ENCODE measurements at places on chromosomes 13 and 19. TPM values are rescaled to one million over a fixed set of nuclear protein-coding genes. Genes with fewer than 3 reads are reported as not detected.

GRCh38 chr19:17237747-17238706 lies 7.7 kb downstream of the NR2F6 start:
- DNase-seq, result no peak
- peaks cover 21% of the 10 kb centered on the region for H3K4me1 ChIP-seq
- H3K27ac ChIP-seq, result no peak overlapping the region
- no peaks in the 10 kb centered on the region for H3K36me3 ChIP-seq
- no peak overlapping the region for H3K4me3 ChIP-seq
- H3K27me3 ChIP-seq, result no peaks in the 10 kb centered on the region

Gene OBI1
- 12.3 TPM for total RNA-seq

DNA sequence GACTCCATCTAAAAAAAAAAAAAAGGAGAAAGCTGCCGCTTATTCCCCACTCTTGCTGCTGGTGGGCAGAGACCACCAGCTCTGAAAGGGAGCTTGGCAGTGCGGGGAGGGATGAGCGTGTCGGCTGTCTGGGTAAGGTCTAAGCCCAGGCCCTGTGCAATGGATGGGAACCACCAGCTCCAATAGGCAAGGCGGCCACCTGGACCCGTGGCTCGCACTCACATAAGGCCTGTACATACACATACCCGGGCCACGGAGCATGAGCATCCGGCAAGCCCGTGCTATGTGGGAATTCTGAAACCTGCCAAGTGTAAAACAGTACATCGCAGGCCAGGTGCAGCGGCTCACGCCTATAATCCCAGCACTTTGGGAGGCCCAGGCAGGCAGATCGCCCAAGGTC lies 56.6 kb upstream of the USE1 start:
- peaks cover 75% of the 10 kb centered on the region for H3K36me3 ChIP-seq
- no peak for DNase-seq
- no peaks in the 10 kb centered on the region for H3K27me3 ChIP-seq
- H3K4me3 ChIP-seq, result no peak overlapping the region
- no peak overlapping the region for H3K27ac ChIP-seq

DNA sequence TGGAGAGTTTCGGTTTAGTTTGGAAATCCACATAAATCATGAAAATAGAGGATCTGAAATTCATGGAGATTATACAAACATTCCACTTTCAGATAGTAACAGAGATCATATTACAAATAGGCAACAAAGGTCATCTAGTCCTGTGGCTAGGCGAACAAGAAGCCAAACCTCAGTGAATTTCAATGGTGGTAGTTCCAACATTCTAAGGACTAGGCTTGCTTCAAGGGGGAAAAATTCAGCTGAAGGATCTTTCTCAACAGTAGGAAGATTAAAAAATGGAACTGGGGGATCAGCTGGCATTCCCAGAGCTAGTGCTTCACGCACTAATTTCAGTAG lies 47.0 kb downstream of the FOXO1 start:
- H3K4me3 ChIP-seq, result no peak overlapping the region
- no peaks in the 10 kb centered on the region for H3K27me3 ChIP-seq
- H3K27ac ChIP-seq, result peak overlapping the region; percentile 32
- no peaks in the 10 kb centered on the region for H3K36me3 ChIP-seq

GRCh38 chr19:16856091-16856490 lies 26.9 kb downstream of the SIN3B start:
- peaks cover 9% of the 10 kb centered on the region for H3K36me3 ChIP-seq
- no peak overlapping the region for H3K27ac ChIP-seq
- H3K4me3 ChIP-seq, result no peak overlapping the region
- no peaks in the 10 kb centered on the region for H3K27me3 ChIP-seq
- DNase-seq, result no peak
- no peaks in the 10 kb centered on the region for H3K4me1 ChIP-seq

DNA sequence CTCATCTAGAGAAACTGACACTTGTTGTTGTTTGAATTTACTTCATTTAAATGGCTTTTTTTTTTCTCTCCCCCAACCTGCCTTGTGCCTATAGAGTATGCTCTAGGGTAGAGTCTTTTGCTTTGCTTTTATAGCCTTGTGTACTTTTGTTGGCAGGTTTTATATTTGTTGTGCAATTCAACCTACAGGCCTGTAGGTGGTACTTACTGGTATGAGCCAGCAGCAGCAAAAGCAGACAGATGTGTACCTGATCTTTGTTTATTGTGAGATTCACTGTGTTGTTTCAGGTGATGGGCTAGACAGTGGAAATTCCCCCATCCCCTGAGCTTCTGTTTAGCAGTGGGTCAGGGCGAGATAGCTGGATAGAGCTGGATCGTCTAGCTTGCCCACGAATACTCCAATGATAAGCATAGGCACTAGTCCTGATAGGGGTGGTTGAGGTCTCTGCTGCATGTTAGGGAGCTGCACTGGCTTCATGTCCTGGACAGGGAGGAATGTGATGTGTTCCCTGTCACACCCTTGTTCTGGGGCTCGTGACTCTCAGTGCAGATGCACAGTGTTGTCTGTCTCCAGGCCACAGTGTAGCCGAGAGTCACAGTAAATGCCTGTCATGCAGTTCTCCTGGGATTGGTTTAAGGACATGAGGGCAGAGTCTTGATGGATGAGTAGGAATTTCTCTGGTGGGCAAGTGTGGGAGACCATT lies 21.3 kb downstream of the DNAJC3 start:
- H3K27me3 ChIP-seq, result no peaks in the 10 kb centered on the region
- peaks cover 5% of the 10 kb centered on the region for H3K4me1 ChIP-seq
- no peak overlapping the region for H3K27ac ChIP-seq
- no peaks in the 10 kb centered on the region for H3K36me3 ChIP-seq
- DNase-seq, result no peak

- no peak overlapping the region for H3K27ac ChIP-seq
- H3K4me3 ChIP-seq, result no peak overlapping the region
- no peak for DNase-seq
- H3K4me1 ChIP-seq, result no peaks in the 10 kb centered on the region
Observed at GRCh38 chr19:23285948-23286347, 35.8 kb upstream of the ZNF724 start.

- H3K27ac ChIP-seq, result no peak overlapping the region
- DNase-seq, result no peak
- H3K36me3 ChIP-seq, result peaks cover 34% of the 10 kb centered on the region
- H3K4me3 ChIP-seq, result no peak overlapping the region
- H3K27me3 ChIP-seq, result no peaks in the 10 kb centered on the region
Observed at GRCh38 chr19:13963603-13964105, 11.3 kb downstream of the DCAF15 start.

- peak overlapping the region; percentile 67 for H3K4me3 ChIP-seq
- H3K27me3 ChIP-seq, result no peaks in the 10 kb centered on the region
- peaks cover 8% of the 10 kb centered on the region for H3K4me1 ChIP-seq
- DNase-seq, result no peak
Observed at GRCh38 chr19:44747739-44748425, 626 bp upstream of the BCL3 start.

GRCh38 chr19:4709440-4710280 lies 14.0 kb downstream of the DPP9 start:
- H3K27me3 ChIP-seq, result no peaks in the 10 kb centered on the region
- DNase-seq, result no peak
- H3K36me3 ChIP-seq, result peaks cover 56% of the 10 kb centered on the region
- H3K4me3 ChIP-seq, result no peak overlapping the region
- peak overlapping the region; percentile 31 for H3K27ac ChIP-seq

DNA sequence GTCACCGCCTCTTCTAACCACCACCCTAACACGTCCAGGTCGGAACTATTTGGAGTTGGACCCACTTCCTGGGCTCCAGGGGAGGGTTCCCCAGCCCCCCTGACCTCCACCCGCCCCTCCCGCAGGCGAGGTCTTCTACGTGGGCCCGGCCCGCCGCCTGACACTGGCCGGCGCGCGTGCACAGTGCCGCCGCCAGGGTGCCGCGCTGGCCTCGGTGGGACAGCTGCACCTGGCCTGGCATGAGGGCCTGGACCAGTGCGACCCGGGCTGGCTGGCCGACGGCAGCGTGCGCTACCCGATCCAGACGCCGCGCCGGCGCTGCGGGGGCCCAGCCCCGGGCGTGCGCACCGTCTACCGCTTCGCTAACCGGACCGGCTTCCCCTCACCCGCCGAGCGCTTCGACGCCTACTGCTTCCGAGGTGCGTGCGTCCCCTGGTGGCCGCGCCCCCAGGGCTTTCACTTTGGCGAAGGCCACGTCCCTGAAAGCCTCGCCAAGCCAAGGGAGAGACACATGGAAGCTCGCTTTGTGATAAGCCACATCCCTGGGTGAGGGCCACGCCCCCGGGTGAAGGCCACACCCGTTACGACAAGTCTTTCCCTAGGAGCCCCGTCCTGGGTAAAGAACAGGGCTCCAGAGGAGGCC lies 13.2 kb downstream of the NCAN start:
- no peaks in the 10 kb centered on the region for H3K36me3 ChIP-seq
- H3K27ac ChIP-seq, result no peak overlapping the region
- H3K4me1 ChIP-seq, result peaks cover 11% of the 10 kb centered on the region
- H3K27me3 ChIP-seq, result peaks cover 45% of the 10 kb centered on the region

Gene ZNF547
- 4.8 TPM for total RNA-seq

- H3K27me3 ChIP-seq, result no peaks in the 10 kb centered on the region
- no peak overlapping the region for H3K27ac ChIP-seq
- H3K4me1 ChIP-seq, result no peaks in the 10 kb centered on the region
- DNase-seq, result no peak
Observed at GRCh38 chr13:94061301-94061700, 418.2 kb downstream of the DCT start.

DNA sequence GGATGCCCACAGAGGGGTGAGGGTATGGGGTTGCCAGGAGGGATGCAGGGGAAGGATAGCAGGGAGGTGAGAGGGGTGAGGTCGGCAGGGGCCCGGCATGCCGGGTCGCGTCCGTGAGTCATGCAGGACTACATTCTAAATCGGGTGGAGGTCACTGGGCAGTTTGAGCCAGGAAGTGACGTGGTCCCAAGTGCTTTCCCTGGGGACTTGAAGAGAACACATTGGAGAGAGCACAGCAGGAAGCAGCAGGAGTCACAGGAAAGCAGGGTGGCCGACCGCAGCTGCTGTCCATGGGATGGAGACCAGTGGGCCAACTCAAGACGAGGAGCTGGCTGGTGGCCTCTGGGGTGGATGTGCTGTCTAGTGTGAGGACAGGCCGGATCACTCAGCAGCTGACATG lies 92.0 kb upstream of the WASF3 start:
- no peak overlapping the region for H3K4me3 ChIP-seq
- H3K27ac ChIP-seq, result no peak overlapping the region
- no peaks in the 10 kb centered on the region for H3K4me1 ChIP-seq
- peaks cover 24% of the 10 kb centered on the region for H3K27me3 ChIP-seq

- H3K27me3 ChIP-seq, result no peaks in the 10 kb centered on the region
- no peak overlapping the region for H3K27ac ChIP-seq
- H3K36me3 ChIP-seq, result no peaks in the 10 kb centered on the region
- DNase-seq, result no peak
- H3K4me1 ChIP-seq, result no peaks in the 10 kb centered on the region
Observed at GRCh38 chr13:21020581-21020980, 40.8 kb downstream of the LATS2 start.

DNA sequence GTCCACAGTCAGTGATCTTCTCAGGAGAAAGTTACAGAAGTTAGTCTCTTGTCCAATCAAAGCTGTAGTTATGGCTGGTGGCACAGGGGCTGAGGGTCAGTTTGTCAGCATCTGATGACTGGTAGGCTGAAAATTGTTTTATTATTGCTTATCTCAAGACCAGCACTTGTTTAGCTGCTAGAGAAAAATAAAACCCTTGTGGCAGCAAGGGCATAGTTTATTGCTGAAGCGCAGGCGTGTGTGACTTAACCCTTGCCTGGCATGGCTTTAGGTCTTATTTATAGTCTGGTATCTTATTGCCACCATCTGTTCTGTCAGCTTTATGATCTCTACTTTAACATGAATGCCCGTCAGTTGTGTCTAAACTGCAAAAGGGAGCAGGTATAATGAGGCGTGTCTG lies 154.7 kb downstream of the USP12 start:
- no peaks in the 10 kb centered on the region for H3K27me3 ChIP-seq
- H3K27ac ChIP-seq, result no peak overlapping the region
- H3K36me3 ChIP-seq, result no peaks in the 10 kb centered on the region
- DNase-seq, result no peak

DNA sequence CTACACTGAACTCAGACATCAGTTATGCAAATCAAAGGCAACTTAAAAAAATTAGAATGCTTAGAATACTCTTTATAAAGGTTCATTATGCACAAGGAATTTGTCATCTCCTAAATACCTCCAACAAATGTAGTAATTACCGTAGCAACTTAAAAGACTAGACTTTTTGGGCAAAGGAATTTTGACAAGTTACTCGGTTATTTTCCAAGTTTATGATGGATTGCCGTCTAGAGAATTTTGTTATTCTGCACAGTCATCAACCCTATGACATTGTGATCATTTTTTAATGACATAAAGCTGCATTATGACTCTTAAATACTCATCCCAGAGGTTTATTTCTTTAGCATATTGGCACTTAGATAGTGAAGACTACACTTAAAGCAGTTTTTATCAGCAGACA lies 71.9 kb downstream of the TRPC4 start:
- no peaks in the 10 kb centered on the region for H3K4me1 ChIP-seq
- H3K4me3 ChIP-seq, result no peak overlapping the region
- H3K27me3 ChIP-seq, result no peaks in the 10 kb centered on the region

Gene UNC13A
- 0.13 TPM for total RNA-seq

DNA sequence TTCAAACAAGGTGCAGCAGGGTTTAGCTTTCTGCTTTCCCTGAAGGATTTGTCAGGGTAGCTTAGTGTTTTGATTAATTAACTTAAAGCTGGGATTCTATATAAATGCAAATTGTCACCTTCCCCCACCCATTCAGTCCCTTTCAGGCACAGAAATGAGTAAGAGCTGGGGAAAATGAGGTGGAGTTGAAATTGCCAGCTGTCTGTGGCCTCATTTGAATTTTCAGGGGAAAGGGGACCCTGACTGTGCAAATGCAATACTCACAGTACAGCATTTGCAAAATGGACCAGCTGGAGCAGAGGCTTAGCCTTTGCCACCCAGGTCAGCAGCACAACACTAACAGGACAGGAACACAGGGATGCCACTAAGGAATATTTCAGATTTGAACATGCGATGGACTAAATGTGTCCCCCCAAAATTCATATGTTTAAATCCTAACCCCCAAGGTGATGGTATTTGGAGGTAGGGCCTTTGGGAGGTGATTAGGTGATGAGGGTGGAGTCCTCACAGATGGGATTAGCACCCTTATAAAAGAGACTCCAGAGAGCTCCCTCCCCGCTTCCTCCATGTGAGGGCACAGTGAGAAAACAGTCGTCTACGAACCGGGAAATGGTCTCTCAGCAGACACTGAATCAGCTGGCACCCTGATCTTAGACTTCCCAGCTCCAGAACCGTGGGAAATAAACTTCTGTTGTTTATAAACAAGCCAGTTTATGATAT lies 59.5 kb upstream of the CYSLTR2 start:
- no peaks in the 10 kb centered on the region for H3K4me1 ChIP-seq
- H3K4me3 ChIP-seq, result no peak overlapping the region
- no peak overlapping the region for H3K27ac ChIP-seq
- no peak for DNase-seq
- H3K27me3 ChIP-seq, result no peaks in the 10 kb centered on the region
- H3K36me3 ChIP-seq, result no peaks in the 10 kb centered on the region

GRCh38 chr13:94640721-94641120 lies 39.1 kb downstream of the GPR180 start:
- no peak for DNase-seq
- H3K27ac ChIP-seq, result no peak overlapping the region
- no peaks in the 10 kb centered on the region for H3K36me3 ChIP-seq
- H3K27me3 ChIP-seq, result no peaks in the 10 kb centered on the region
- no peaks in the 10 kb centered on the region for H3K4me1 ChIP-seq

Data from T-cell (primary cell).